NCI-H774 (cell line): ENCODE measurements at places on chromosomes 12 and 14.

GRCh38 chr12:53972152-53972702 is 699 bp upstream of the HOXC11 start:
- no peak for DNase-seq

DNA sequence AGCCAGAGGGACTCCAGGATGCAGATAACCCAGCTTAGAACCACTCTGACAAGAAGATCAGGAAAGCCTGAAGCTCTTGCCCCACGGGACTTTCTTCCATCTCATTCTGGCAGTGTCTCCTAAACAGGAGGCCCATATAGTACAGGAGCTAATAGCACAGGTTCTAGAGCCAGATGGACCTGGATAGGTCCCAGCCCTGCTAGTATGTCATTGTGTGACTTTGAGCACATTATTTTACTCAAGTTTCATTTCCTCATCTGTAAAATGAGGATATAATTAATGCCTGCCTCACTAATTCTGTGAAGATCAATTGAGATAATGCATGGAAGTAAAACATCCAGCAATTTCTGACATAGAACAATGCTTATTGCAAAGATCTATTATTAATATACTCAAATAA is 66.5 kb upstream of the GZMB start:
- no peak for DNase-seq

GRCh38 chr14:77107228-77107627 is 9.2 kb downstream of the CIPC start:
- DNase-seq = no peak

DNA sequence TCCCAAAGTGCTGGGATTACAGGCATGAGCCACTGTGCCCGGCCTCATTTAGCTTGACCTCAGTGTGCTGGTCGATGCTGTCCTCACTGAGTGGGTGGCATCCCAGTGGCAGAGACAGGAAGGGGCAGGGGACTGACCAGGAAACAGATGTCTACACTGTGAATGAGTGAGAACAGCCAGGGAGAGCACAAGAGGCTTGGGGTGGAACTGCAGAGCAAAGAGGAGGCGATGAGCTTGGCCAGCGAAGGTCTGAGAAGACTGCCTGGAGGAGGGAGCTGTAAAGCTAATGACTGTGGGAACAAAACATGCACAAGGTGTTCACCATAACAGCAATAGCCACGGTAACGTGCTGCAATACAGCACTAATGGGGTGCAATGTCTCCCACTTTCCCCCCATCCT is 57.2 kb upstream of the BEGAIN start:
- no peak for DNase-seq

DNA sequence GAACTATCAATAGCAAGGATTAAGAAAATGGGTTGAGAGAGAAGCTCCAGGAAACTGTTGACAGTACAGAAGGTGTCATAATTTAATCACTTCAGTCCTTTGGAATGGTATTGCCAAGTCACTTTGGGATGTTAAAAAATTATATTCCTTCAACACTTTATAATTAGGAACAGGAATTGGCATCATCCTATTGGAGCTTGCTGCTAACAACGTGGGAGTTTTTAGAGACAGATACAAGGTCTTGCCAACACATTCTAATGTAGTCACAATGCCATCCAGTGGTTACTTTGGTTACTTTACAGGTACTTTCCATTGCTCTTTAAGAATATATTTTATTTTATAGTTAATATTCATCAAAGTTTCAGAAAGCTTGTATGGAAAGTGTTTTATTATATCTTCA is 310.1 kb downstream of the SYT1 start:
- no peak for DNase-seq

GRCh38 chr14:103028161-103028767 is 29.1 kb downstream of the CDC42BPB start:
- no peak for DNase-seq

- no peak for DNase-seq
These were observed 23.5 kb upstream of the AMN start for GRCh38 chr14:102898776-102899515.

GRCh38 chr12:55726971-55727370 is 1.8 kb downstream of the CD63 start:
- no peak for DNase-seq

DNA sequence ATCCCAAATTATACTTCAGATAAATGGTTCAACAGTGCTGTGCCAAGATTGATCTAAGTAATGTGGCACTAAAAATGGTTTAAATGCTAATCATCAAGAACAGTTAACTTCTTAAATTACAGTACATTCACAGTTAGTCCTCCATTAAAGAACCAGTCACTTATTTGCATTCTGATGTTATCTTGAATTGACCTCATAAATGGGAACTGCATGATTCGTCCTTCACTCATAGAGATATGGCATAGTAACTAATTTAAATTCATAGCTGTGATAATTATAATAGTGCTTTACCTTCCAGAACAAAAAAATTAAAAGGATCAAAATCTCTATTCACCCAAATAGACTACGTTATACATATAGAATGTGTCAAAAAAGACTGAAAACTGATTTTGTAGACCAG is 61.1 kb downstream of the COCH start:
- DNase-seq = no peak

DNA sequence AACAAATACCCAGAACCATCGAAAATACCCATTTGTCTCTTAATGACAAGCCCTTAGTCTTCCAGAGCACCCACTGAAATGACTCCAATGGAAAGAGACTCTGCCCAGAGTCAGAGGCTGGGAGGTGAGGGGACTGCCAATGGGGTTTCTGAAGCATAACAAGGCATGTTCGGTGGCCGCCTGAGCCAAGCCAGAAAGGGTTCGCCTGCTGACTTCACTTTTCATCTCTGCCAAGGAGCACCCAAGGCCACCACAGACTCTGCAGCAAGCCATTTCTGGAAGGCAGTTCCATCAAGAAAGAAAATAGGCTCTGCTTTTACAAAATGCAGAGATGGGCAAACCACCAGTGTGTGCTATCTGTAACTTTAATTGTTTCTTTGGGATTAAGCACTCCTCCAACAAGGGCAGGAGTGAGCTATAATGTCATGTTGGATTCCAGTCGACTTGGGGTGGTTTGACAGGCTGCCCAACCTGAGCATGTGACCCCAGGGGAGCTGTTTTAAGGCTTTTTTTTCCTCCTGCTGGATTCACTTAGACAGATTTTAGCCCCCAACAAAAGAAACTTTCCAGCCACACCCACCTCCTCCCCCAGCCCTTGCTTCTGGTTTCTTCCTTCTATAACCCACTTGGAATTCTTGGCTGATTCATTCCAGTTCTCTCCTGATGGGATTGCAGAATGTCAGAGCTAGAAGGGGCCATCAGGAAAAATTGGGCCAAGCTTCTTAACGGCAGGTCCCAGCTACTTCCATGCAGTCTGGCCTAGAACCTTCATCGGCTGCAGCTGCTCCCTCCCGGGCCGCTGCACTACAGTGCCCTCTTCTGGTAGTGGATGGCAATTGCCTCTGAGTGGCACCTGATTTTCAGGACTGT is 24.1 kb downstream of the CKAP4 start:
- peak; percentile 44 for DNase-seq

DNA sequence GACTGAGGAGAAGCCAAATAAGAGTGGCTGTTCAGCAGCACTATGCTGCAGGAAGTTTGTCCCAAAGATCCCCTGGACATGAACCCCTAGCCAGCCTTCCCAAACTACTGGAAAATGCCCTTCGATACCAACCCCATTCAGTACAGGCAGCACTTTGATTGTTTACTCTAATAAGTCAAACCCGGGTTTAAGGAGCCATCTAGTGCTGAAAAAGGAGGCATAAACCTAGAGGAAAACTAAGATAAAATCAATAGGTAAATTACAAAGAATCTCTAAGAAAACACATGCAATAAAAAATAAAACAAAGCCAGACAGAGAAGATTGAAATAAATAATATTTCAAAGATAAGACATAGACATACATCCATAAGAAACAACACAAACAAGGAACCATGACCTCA is 771.6 kb downstream of the RPS29 start:
- no peak for DNase-seq

- DNase-seq = no peak
These were observed 104.5 kb upstream of the MED13L start for GRCh38 chr12:116381744-116382685.

GRCh38 chr12:66739940-66740651 is 61.2 kb upstream of the GRIP1 start:
- no peak for DNase-seq
